ENCODE measurements at places on chromosomes 5 and 9.

DNA sequence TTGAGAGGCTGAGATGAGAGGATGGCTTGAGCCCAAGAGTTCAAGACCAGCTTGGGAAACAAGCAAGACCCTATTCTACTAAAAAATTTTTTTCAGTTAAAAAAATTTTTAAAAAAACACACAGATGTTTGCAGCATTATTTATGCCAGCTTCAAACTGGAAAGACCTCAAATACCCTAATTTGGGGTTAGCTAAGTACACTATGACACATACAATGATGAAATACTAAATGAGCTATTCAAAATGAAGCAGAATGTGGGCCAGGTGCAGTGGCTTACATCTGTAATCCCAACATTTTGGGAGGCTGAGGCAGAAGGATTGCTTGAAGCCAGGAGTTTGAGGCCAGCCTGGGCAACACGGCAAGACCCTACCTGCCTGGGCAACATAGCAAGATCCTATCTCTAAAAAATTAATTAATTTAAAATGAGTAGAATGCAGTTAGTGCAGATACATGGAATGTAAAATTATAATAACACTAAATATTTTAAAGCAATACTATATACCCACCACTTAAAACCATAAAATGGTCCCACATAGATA lies 44.9 kb downstream of the LHFPL2 start:
- DNase-seq, result no peak

GRCh38 chr9:2916382-2916985 lies 72.6 kb upstream of the PUM3 start:
- DNase-seq, result peak; percentile 19

GRCh38 chr9:90022474-90022873 lies 417.7 kb downstream of the GADD45G start:
- DNase-seq, result no peak

GRCh38 chr9:33233626-33234342 lies 6.2 kb upstream of the SPINK4 start:
- no peak for DNase-seq

- no peak for DNase-seq
Observed at GRCh38 chr5:179478624-179479023, 71.7 kb upstream of the RUFY1 start.

Measured in neural progenitor cell (in vitro differentiated cells).